CD4-positive, alpha-beta T cell treated with Interleukin-6 at 100 ng/mL for 8 hours (primary cell): ENCODE measurements at places on chromosomes 3 and 15.

DNA sequence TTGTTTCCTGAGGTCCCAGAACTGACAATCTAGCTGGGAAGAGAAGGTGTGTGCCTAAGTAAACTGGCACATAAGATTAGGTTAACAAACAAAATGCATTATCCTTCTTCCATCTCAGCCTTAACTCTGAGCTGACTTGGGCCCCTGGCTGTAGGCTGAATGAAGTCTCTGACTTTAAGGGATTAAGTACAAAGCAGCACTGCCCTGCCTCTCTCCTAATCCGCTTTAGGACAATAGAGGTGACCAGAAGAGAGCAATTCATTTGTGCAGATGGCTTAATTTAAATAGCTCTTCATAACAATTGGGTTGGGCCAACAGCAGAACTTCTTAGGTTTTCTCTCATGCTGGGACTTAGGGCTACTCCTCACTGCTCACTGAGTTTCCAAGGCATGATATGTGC is 181.6 kb upstream of the SOX14 start:
- DNase-seq: no peak

DNA sequence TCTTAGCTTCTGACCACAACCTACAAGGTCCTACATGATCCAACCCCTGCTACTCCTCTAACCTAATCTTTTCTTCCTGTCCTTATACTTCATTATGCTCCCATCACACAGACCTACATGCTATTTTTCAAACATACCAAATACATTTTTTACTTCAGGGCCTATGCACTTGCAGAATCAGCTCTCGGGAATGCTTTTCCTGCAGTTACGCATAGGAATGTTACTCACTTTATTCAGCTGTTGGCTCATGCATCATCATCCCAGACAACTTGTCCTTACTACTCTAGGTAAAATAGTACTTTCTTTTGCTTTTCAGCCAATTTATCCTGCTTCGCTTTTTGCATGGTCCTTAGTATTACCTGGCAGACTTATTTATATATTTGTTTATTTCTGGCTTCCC is 105.6 kb downstream of the OXSM start:
- no peak for DNase-seq

GRCh38 chr3:124878561-124879336 is 8.4 kb downstream of the ITGB5 start:
- no peak for DNase-seq

DNA sequence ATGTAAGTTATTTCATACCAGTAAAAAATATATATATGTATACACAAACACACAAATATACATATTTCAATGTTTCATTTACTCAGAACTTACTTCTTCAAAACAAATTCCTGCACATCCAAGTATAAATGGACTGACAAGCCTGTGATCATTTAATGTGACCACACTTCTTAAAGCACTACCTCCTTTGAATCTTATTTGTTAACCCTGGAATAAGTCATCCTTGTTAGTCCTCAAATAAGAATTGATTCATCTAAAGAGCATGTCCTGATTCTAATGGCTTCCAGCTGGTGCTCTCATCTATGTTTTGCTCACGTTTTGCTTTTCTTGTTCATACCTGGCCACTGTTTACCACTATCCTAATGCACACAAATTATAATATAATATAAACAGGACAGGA is 103.9 kb upstream of the UBP1 start:
- no peak for DNase-seq

DNA sequence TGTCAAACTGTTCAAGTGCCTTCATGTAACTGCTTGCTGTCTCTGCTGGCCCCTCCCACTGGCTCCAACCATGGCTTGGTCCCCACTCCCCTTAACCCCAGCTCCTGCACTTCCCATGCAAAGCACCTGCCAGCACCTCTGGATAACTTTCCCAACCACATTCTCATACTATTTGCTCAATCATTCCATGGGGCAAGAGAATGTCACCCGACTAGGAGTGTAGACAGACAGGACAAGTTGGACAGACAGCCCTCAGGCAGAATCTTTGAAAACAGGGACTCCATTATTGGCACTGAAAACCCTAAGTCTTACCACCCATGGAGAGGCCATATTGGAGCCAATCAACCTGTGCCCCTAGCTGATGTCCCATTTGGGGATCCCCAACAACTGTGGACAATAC is 246.5 kb downstream of the RPLP1 start:
- no peak for DNase-seq

- peak; percentile 16 for DNase-seq
Observed at GRCh38 chr3:112531358-112531781, 30.4 kb downstream of the ATG3 start.

- no peak for DNase-seq
Observed at GRCh38 chr3:196288141-196288460, 575 bp upstream of the PCYT1A start.

DNA sequence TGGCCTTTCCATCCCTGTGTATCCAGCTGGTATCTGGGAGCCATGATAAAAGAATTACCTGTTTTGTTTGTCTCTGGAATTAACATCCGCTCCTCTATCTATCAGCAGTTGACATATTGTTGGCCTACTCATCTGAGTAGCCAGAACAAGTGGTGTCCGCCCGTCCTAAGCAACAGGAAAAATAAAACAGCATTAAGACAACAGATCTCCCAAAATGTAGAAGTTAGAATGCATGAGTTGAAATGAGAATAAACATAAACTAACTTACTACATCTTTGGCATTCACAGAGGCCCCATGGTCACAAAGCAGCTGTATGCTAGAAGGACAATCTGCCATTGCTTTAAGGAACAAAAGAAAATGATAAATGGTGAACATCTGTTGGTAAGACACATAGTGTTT is 75.9 kb downstream of the UACA start:
- no peak for DNase-seq

GRCh38 chr15:45548753-45549520 is 26.4 kb upstream of the SLC30A4 start:
- no peak for DNase-seq

DNA sequence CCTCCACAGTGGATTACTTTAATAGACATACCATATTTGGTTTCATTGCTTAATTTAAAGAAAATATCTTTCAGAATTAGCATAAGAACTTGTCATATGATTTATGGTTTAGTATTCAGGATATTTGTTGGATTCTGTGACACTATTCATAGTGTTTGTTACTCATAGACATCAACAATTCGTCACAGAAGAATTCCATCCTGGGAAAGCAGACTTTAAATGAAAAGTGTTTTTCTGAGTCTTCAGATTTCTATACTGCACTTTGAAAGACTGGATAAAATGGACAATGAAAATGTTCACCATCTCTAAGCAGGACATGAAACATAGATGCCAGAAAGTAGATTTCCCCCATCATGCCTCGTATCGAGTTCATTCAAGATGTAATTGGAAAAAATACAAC is 435.6 kb upstream of the ONECUT1 start:
- no peak for DNase-seq

DNA sequence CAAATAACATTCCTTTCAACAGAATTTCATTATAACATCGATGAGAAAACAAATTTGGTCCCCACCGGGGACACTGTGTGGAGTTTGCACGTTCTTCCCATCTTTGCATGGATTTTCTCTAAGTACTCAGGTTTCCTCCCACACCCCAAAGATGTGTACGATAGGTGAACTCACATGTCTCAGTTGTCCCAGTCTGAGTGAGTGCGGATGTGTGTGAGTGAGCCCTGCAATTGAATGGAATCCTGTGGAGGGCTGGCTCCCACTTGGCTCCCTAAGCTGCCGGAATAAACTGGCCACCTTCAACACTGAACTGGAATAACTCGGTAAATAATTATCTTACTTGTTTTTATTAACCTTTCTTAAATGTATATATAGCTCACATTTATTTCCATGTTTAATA is 77.0 kb downstream of the TRANK1 start:
- no peak for DNase-seq

DNA sequence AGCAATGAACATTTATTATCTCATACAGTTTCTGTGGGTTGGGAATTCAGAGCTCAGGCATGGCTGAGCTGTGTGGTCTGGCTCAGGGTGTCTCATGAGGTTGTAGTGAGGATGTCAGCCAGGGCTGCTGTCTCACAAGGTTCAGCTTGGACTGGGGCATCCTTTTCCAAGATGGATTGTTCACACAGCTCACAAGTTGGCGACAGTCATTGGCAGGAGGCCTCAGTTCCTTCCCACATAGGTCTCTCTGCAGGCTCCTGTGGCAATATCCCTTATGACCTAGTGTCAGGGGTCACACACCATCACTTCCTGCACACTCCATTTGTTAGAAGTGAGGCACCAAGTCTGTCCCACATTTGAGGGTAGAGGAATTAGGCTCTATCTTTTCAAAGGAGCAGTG is 56.0 kb downstream of the RPLP1 start:
- no peak for DNase-seq

- DNase-seq: no peak
Observed at GRCh38 chr3:111584744-111585143, 10.4 kb downstream of the ZBED2 start.

DNA sequence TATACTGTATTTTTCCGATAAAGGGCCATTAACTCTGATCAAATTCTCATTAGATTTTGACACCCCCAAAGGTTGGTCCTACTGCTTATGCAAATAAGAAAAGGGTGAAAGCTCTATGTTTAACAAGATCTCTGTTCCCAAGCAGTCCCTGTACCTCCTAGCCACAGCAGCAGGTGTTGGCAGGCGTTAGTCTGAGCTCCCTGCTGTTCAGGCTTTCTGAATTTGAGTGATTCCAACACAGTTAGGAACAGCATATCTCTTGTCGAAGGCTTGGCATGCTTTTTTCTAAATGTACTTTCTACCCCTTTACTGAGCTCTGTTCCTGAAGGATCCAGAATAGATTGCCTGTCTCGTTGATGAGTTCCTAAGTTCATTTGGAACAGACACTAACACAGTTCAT is 42.3 kb downstream of the MITF start:
- no peak for DNase-seq

DNA sequence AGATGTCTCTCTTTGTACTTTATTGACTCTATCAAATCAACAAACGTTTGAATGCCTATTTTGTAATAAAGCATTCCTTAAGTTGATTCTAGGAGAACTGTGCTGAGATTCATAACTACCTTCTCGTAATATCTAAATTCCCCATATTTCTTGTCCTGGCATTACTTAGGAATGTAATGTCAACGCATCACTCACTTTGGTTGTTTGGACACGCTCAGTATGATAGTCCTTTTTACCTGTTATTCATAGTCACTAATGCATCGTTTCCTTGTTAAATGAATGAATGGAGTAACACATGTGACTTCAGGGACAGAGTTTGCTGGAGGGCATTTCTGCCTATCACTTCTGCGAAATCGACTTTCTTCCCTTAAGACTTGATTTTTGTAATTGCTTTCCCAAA is 44.1 kb upstream of the RASGRP1 start:
- no peak for DNase-seq

DNA sequence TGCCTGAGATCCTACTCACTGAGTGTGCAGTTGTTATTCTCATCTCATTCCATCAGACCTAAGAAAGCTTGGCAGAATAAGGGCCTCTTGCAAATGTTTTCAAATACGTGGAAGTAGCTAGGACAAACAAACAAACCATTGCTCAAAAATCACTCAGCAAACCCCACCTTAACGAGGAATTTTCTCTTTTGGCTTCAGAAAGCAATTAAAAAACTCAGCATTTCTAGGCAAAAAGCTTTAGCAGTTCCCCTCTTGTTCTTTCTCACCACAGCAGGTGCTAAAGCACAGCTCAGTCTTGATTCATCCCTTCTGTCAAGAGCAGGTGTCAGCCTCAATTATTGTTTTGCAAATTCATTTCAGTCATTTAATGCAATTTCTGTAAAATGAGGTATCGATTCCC is 58.6 kb upstream of the NUDT16 start:
- no peak for DNase-seq

- DNase-seq: no peak
Observed at GRCh38 chr3:58296269-58296668, 9.8 kb upstream of the RPP14 start.

DNA sequence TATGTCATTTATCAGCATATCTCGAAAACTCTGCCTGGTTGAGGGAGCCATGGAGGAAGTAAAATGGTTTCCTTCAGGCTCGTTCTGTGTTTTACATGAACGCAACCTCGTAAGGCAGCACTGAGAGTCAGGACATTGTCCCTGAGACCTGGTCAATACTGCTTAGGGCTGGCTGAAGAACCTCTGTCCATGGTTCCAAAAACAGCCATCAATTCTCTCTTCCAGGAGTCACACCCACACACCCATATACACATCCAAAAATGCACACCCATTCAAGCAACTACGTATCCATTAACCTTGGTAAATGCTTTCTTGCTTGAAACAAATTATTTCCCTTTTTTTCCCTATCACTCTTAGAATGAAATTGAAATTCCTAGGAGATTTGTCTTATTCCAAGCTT is 91.0 kb upstream of the CHL1 start:
- DNase-seq: no peak

- no peak for DNase-seq
Observed at GRCh38 chr15:80834906-80835305, 55.7 kb downstream of the CEMIP start.

- DNase-seq: no peak
Observed at GRCh38 chr15:70833861-70834765, 19.8 kb downstream of the LARP6 start.

- DNase-seq: no peak
Observed at GRCh38 chr3:43515970-43516635, 105.7 kb downstream of the ANO10 start.

- DNase-seq: no peak
Observed at GRCh38 chr3:27025718-27026117, 343.5 kb downstream of the NEK10 start.

DNA sequence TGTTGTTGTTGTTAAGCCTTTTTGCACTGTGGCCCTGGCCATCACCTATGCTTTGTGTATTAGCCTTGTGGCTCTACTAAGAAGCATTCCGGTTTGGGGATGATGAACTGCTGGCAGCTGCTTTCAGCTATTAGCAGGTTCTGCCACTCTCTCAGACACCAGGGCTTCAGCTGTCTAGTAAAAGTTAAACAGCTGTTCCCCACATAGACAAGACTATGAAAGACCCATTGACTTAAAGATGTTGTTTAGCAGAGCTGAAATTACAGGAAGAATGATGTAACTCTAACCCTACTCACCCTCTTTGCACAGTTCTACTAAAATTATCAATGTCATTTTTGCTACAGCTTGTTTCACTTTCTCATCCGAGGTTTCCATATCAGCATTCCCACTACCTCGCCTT is 131.2 kb upstream of the CGNL1 start:
- DNase-seq: no peak

- no peak for DNase-seq
Observed at GRCh38 chr3:106332884-106333283, 464.1 kb upstream of the CBLB start.

DNA sequence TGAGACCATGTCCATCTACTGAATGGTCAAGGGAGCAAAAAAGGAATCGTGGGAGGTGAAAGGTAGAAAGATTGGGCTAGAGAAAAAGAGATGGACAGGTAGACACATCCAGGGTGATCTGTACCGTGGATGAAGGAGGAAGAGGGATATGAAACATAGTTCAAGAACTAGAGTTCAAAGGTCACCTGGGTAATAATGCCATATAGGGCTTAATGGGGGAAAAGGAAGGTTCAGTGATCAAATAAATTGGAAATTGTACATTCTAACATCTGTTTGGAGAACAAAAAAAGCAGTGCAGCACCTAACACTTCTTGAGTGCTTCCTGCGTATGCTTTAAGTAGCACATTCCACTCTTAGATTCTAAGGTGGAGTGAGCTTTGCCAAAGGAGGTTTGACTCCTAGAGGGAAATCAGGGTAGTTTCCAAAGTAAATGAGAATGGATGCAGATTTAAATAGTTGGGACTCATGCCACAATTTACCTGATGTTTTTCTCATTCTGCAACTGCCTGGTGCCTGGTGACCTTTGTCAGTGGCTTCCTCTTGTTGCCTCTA is 46.6 kb downstream of the MITF start:
- DNase-seq: no peak
